DMS153 (cell line): ENCODE measurements at places on chromosomes 1 and 21.

GRCh38 chr1:205284420-205285144 is 37.0 kb downstream of the NUAK2 start:
- DNase-seq: peak; percentile 98

DNA sequence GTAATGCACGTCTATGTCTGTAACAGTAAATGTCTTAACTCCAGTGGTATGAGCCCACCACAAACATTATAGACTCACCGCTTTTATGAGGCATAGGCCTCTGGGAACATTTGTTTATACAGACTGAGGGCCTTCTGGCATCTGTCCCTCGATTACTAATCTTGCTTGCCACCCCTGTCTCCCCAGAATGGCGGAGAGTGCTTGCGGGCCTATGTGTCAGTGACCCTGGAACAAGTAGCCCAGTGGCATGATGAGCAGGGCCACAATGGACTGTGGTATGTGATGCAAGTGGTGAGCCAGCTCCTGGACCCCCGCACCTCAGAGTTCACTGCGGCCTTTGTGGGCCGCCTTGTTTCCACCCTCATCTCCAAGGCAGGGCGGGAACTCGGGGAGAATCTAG is 18.3 kb upstream of the SHISA4 start:
- no peak for DNase-seq

- DNase-seq: peak; percentile 40
Observed at GRCh38 chr1:40315795-40316594, 1.1 kb downstream of the COL9A2 start.

DNA sequence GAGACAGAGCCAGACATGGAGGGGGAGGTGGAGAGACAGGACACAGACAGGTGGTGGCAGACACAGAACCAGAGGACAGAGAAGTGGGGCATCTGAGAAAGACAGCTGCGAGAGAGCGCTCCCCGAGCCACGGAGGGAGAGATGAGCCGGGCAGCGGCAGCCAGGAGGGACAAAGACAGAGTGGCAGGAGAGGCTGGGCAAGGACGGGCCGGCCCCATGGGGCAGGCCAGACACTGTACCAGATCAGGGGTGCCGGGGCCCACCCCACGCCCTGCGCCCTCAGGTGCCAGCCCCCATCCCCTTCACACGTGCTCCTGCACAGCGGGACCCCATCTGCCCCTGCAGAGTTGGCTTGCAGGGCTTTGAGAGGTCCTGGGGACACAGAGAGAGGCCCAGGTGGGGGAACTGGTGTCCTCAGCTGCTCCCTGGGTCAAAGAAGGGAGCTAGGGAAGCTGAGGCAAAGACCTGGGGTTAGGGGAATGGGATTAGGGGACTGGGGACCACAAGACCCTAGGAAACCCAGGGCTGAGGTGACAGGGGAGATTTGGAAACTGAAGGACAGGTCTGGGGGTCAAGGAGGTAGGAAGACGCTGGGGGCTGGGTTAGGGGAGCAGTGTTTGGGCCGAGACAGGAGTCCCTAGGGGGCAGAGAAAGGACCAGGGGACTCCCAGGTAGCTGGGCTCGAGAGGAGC is 643 bp downstream of the FNDC5 start:
- DNase-seq: no peak

- no peak for DNase-seq
Observed at GRCh38 chr1:172112576-172112975, 271.3 kb downstream of the DNM3 start.

- DNase-seq: no peak
Observed at GRCh38 chr1:109529881-109530456, 9.7 kb upstream of the GPR61 start.

DNA sequence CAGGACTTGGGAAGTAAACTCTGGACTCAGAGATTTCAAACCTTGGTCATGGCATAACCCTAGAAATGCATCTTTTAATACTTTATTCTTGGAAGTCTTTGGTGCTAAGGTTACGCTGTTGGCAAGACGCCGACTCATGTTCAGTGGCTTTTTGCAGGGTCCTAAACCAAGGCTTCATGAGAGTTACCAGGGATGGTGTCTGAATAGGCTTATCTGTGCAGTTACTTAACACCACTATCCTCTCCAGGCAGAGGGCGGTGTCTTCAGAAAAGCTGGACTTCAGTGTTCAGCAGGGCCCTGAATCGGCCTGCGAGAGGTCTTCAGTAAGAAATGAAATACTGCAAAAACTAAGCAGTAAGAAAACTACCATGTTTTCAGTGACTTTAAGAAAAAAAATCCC is 58.3 kb downstream of the SIM2 start:
- DNase-seq: no peak

DNA sequence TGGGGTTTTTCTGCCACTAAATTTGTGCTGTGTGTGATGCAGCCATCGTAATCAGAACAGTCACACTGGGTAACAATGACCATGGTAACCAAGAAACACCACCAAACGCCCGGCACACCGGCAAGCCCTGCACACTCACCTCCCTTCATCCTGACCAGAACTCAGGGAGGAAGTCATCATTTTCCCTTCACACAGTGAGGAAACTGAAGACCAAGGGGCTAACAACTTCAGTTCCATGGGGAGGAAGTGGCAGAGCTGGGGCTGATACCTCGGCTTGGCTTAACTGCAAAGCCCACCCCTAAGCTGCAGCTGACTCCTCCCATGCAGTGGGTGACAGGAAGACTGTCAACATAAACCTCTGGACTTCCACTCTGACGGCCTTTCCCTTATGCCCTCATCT is 69.3 kb upstream of the BCAR3 start:
- no peak for DNase-seq

- DNase-seq: no peak
Observed at GRCh38 chr1:157131281-157131680, 6.9 kb downstream of the ETV3 start.

- DNase-seq: no peak
Observed at GRCh38 chr1:153679337-153680119, 1.0 kb downstream of the NPR1 start.

- DNase-seq: no peak
Observed at GRCh38 chr1:18319099-18319498, 161.6 kb upstream of the KLHDC7A start.

DNA sequence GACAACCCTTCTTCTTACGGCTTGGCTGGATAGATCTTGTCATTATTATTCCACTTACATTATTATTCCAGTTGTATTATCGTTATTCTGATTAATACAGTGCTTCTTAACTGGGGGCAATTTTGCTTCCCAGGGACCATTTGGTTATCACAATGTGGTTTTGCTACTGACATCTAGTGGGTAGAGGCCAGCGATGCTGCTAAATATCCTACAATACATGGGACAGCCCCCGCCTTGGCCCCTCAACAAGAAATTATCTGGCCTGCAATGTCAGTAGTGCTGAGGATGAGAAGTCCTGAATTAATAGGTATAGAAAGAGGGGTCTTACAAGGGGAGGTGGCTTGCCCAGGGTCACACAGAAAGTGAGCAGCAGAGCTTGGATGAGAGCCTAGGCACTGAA is 105.6 kb downstream of the PTPRU start:
- no peak for DNase-seq

DNA sequence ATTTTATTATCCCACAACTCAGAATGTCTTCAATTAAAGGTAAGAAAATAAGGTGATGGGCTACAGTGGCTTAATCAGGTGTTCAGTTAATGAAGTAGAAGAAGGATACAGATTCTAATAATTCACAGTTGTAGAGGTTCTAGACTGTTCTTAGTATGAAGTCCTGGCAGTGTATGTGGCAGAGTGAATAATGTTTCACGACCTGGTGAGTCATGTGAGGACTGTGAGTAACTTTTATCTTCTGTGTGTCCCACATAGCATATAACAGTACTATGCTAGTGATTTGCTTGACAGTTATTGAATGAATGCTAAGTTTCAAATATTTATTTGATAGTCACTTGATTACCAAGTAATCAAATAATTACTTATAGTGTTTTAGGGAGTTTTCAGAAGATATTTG is 20.0 kb downstream of the SLC16A4 start:
- DNase-seq: no peak

DNA sequence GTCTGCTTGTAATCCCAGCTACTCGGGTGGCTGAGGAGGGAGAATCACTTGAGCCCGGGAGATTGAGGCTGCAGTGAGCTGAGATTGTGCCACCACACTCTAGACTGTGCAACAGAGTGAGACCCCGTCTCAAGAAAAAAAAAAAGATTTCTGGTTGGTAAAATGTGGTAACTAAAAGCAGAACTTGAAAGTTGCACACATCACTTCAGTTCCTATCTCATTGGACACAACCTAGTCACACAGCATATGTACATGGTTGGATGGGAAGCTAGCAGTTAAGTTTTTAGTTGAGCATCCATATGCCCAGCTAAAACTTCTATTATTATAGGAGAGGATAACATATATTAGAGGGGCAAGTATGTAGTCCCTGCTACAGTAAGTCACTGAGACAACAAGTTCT is 22.1 kb downstream of the BCAS2 start:
- no peak for DNase-seq

DNA sequence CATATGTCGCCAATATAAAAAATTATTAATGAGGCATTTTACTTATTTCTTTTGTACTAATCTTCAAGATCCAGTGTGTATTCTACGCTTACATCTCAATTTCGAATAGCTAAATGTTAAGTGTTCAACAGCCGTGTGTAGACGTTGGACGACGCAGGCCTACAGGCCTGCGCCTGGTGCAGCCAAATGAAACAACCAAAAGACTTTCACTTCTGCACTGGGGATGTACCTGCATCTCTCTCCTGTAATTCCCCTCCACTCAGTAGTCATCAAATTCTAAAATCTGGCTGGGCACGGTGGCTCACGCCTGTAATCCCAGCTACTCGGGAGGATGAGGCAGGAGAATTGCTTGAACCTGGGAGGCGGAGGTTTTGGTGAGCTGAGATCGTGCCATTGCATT is 76.8 kb upstream of the HNRNPU start:
- DNase-seq: no peak

DNA sequence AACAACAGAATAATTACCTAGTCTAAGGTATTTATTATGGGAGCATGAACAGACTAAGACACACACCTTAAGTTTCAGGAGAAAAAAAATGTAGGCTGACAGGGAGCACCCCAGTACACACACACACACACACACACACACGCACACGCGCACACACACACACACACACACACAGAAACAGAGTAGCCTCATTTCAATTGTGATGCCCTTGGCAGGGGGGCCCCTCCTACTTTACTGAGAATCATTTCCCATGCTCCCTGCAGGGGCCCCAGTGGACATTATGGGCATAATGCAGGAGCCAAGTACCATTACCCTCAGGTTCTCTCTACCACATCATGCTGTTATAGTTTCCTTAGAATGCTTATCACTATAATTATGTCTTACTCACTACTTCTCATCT is 104.9 kb downstream of the CDC7 start:
- no peak for DNase-seq

DNA sequence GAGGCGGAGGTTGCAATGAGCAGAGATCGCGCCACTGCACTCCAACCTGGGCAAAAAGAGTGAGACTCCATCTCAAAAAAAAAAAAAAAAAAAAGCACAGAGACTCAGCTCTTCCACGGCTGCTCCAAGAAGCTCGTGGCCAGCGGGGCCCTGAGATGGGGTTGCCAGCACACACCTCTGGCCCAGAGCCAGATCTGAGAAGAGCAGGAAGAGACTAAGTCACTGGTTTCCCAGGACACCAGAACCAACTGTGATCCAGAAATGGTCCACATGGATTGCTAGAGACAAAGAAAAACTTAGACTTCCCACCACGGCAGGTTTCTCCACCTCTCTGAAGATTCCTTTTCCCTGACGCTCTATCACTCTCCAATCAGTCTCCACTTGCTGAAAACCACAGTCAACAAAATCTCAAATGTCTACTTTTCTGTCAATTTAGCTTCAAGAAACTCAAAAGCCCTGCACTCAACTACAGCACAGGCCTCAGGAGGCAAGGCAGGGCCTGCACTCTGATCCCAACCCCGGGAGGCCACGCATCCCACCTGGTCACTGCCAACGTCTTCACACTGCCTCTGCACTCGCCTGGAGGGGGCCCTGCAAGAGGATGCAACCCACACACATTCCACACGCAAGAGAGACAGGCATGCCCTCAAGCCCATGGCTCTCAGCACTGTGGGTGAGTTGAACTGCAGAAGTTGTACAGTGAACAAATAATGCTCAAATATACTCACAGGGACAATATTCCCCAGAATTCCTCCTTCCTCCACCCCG is 79.0 kb downstream of the NPHP4 start:
- no peak for DNase-seq

- DNase-seq: no peak
Observed at GRCh38 chr1:201653233-201653632, 114.3 kb downstream of the NAV1 start.

GRCh38 chr21:45330075-45330781 is 42.5 kb upstream of the POFUT2 start:
- DNase-seq: no peak

DNA sequence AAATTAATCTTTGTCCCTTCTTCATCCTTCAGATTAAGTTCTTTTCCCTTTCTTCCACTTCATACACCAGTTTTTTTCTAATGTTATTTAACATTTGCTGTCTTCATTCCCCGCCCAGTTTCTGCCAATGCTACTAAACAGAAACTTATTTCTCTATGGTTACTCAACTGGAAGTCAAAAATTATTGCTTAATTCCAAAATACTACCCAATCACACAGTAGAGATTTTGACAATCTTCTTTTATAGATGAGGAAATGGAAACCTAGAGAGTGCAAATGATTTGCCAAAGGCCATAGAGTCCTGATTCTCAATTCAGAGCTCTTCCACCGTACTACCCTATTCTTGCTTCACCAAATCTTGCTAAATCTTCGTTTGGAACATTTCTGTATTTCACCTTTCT is 58.1 kb upstream of the SH3GLB1 start:
- no peak for DNase-seq

- no peak for DNase-seq
Observed at GRCh38 chr1:150060260-150060659, 7.3 kb upstream of the VPS45 start.

GRCh38 chr1:15198684-15199083 is 45.1 kb downstream of the TMEM51 start:
- DNase-seq: no peak

DNA sequence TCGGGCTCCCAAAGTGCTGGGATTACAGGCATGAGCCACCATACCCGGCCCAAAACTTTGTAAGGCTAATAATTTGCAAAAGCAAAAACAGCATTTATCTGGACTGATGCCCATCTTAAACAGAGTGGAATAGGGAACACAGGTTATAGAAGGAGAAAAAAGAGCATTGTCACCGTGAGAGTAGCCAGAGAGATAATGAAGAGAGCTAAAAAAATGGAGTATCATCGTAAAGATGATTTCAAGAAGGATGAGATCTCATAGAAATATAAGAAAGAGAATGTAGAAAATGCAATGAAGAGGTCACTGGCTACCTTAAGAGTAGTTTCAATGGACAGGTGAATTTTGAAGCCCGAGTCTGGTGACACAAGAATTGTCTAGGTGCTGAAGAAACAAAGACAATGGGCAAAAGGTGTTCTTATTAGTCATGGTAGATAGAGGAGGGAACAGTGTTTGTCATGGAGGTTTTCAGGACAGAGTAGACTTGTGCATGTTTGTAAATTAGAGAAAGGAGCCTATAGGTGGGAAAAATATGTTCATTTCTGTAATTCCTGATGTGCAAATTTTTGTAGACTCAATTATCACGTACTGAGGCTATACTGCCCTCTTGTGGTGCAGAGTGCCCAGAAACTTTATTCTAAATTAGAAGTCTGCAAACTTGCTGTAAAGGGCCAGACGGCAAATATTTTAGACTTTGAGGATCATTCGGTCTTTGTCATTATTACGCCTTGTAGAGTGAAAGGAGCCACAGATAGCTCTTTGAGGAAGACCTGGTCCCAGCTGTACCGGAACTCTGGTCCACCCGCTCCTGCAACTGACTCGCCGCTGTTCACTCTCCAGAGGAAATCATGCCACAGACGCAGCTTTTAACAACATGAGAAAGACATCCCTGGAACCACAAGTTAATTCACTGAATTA is 8.1 kb upstream of the TMEM183A start:
- DNase-seq: peak; percentile 41

- DNase-seq: no peak
Observed at GRCh38 chr1:41726899-41727748, 191.6 kb downstream of the HIVEP3 start.
